ENCODE measurements at places on chromosomes 4 and X.

- DNase-seq = no peak
Observed at GRCh38 chr4:71732066-71732465, 51.8 kb downstream of the GC start.

- no peak for DNase-seq
Observed at GRCh38 chrX:57573754-57574153, 18.1 kb upstream of the ZXDB start.

- no peak for DNase-seq
Observed at GRCh38 chr4:55763996-55764395, 55.6 kb upstream of the EXOC1L start.

GRCh38 chr4:105994061-105994460 is 98.8 kb downstream of the NPNT start:
- no peak for DNase-seq

- no peak for DNase-seq
Observed at GRCh38 chr4:5461477-5461876, 246.9 kb downstream of the EVC2 start.

DNA sequence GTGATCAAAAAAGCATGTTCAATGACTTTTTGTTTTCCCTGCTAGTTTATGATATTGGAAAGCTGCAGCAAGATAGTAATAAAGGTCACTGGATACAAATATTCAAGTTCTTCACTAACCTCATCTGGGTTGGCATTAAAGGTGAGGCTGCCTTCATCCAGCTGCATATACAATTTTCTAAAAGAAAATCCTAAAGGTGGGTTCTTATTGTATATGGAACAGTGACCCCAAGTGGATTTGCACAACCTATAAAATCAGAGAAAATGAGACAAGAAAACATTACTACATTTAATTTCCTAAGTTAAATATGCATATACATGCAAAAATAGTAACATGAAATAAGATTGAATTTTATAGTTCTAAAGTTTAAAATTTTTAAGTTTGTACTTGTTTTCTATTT is 23.9 kb downstream of the FBXO8 start:
- DNase-seq = no peak

DNA sequence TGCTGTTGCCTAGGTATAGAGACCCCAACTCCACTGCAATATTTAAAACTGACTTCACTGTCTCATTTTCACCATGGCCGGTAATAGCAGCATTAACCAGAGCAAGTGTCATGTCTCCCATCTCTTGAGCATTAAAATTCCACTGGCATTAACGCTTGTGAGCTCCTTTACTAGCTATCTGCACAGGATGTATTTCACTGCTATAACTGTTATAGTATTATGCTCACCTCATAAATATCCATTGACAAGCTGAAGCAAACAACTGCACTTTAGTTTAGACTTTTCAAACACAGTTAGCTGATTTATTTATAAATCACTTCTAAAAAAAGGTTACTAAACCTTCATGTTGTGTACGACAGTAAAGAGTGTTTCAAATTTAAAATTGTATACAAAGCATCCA is 157.8 kb downstream of the ANTXR2 start:
- DNase-seq = no peak
